ENCODE measurements at places on chromosomes 1 and 21. TPM values are rescaled to one million over a fixed set of nuclear protein-coding genes. Genes with fewer than 3 reads are reported as not detected.

Gene GPR37L1
- polyA plus RNA-seq, result 0.04 TPM

Gene RHOU
- polyA plus RNA-seq, result 20.3 TPM

Gene KRTAP12-2
- polyA plus RNA-seq, result not detected

Gene CRNN
- not detected for polyA plus RNA-seq

Gene NCF2
- 4.9 TPM for polyA plus RNA-seq

Gene KCNE2
- 1.2 TPM for polyA plus RNA-seq

Gene LINGO4
- not detected for polyA plus RNA-seq
